Non-pigmented ciliary epithelial cell (primary cell): ENCODE measurements at places on chromosomes 6 and 20.

GRCh38 chr6:3088446-3088845, 20.2 kb downstream of the RIPK1 start:
- DNase-seq = no peak

DNA sequence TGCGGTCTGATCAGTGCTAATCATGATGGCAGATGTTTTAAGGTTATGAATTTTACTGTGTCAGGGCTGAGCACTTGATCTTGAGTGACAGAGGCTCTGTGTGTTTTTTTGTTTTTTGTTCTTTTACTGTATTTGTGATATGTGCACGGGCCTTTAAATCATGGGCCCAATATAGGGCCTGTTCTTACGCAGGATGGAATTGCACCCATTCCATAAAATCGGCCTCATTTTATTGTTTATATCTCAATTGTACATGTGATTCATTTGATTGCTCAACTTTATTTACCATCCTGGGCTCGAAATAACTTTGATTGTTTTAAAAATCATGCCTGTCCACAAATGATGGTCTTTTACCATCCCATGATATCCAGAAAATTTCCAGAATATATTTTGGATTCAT, 39.3 kb upstream of the MBOAT1 start:
- DNase-seq = no peak

DNA sequence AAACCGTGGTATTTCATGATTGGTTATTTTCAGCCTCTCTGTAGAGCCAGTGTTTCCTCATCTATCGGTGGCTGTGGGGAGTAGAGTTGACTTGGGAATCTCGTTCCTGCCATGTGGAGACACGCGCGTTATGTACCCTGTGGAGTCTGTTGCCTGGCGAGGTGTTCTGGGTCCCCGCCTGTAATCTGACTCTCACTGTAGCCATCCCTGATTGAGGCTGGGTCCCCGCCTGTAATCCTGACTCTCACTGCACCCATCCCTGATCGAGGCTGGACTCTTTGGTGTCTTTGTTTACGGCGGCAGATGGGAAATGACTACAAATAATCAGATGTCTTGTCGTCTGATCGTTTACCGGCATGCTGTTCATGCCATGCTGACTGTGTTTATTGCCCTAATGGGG, 153.9 kb downstream of the DTNBP1 start:
- DNase-seq = no peak

DNA sequence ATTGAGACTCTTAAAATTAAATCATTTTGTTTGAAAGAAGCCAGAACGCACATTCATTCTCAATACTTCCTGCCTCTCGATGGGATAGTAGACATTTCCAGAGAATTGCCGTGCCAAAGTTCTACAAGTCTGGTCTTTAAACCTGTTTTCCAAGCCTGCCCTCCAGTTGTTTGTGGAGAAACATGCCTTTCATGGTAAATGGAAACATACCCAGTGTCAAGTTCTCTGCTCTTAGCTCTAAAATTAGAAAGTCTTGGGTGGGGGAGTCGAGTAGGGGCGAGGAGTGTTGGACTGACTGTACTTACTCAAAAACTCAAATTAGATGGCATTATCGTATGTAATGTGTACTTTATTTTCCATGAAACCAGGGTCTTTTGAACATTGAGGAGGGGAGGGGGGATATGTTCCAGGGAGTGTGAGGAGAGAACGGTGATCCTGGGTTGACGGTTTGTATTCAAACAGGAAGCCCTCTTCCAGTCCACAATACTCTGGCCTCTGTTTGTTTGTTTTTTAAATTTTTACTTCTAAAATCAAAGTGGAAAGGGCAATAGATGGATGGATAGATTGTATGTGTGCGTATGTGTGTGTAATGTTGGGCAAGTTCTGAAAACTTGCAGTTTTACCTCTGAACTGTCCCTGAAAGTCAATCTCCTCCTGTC, 106.8 kb upstream of the ARMC2 start:
- no peak for DNase-seq

GRCh38 chr6:122853259-122853995, 64.4 kb downstream of the SMPDL3A start:
- no peak for DNase-seq

GRCh38 chr6:36329798-36330291, 6.8 kb downstream of the BNIP5 start:
- DNase-seq = no peak

- DNase-seq = no peak
Observed at GRCh38 chr6:163948250-163948649, 533.7 kb downstream of the QKI start.

DNA sequence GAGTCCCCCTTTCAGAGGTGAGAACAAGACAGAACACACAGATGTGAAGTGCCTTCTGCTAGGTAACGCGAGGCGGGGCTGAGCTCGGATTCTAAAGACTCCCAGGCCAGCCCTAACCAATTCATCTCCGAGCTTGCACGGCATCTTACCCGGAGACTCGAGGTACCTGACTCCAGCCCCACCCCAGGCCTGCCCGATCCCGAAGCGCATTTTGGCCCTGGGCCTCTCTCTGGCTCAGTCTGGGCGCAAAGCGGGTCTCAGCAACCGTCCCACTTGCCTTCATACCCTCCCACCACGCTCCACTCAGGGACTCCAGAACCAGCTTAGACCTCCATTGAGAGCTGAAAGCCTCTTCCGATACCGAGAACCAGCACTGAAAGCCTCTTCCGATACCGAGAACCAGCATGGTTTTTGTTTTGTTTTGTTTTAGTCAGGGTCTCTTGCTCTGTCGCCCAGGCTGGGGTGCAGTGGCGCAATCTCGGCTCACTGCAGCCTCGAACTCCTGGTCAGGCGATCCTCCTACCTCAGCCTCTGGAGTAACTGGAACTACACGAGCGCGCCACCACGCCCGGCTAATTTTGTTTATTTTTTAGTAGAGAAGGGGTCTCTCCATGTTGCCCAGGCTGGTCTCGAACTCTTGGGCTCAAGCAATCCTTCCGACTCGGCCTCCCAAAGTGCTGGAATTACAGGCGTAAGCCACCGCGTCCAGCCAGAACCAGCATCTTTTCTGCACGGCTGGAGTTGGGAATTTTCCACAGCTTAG, 557 bp upstream of the DYNLRB1 start:
- DNase-seq = no peak

DNA sequence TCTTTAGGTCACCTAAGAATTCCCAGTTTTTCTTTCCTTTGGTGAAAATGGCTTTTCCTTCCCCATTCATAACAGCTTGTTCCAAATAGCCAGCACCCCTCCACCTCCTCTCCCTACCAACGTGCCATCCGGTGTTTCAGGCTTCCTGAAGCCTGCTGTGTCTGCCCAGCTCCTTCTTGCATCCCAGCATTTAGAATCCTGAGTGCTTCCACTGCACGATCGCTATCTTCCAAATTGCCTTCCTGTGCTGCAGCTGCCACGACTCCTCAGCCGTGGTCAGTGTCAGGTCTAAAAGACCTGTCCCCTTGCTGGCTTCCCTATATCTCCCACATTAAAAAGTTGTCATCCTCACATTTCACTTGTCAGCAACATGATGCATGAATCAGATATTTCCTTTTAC, 550.3 kb upstream of the JARID2 start:
- no peak for DNase-seq

DNA sequence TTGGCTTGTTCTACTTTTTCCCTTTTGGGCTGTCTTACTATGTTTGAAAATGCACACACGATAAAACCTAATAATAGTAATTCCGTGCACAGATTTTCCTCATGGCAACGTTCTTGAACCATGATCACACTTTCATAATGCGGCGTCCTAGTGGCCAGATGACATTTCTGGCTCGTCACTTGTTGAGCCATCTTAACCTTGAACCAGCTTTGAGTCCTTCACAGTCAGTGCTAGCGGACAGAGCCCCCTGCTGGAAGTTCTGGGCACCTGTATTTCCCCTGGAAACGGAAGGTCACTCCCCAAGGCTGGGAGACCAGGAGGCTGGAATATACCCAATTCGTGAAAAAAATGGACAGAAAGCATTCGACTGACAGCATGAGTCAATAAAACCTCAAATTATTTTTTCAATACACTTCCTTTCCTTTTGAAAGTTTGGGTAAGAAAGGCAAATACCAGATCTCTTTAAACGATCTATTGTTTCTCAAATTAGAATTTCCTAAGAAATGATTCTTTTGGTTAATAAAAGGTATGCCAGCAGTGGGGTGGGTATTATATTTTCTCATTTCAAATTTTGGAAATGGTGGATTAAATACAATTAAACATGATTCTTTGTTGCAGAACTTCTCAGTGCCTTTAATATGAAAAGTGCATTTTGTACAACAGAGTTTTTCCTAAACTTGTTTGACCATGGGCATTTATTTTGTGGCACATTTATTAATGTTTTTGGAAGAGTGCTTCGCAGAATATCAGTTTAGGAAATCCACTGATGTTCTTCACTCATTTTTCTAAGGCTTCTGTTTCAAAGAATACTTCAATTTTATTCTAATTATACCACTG, 542.3 kb downstream of the QKI start:
- no peak for DNase-seq

GRCh38 chr6:47427680-47428079, 49.9 kb upstream of the CD2AP start:
- DNase-seq = no peak

DNA sequence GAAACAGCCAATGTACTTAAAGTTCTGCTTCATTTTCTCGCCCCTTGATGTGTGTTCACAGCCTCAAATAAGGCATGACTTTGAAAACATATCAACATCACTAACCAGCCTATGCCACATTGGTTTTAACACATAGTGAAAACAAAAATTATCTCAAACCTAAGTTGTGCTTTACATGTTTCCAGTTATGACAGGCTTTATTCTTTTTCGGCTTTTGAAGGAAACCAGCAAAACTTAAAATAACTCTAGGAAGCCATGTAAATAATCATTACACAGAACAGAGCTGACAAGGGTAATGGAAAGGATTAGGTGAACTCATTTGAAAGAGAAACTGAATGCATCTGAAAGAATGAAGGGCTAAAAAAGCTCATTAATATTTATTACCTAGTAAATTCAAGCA, 42.1 kb downstream of the BMP5 start:
- no peak for DNase-seq

- DNase-seq = no peak
Observed at GRCh38 chr6:19837511-19838441, 606 bp downstream of the ID4 start.

DNA sequence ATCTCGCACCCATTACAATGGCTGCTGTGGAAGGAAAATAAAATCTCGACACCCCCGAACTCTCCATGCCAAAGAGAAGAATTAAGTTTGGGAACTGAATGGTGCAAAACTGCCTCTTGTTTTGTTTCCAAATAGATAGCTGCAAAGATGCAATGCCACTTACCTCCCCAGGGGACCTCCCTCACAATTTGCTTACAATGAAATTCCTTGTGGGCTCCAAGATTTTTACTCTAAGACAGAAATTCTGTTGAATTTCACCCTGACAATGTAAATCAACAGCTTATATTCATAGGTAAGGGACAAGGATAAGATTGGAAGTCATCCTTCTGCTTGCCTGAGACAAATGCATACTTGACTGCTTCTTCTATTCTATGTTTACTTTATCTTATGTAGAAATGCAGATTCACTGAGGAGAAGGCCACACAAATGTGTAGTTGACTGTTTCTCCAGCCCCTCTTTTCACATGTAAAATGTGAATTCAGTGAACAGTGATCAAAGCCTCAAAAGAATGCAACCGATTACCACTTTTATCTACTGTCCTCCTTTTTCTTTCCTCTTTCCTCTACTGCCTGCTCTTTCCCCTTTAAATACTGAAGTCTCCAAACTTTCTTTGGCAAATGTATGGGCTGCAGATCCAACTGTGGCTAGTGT, 36.6 kb downstream of the ADGRF4 start:
- no peak for DNase-seq

DNA sequence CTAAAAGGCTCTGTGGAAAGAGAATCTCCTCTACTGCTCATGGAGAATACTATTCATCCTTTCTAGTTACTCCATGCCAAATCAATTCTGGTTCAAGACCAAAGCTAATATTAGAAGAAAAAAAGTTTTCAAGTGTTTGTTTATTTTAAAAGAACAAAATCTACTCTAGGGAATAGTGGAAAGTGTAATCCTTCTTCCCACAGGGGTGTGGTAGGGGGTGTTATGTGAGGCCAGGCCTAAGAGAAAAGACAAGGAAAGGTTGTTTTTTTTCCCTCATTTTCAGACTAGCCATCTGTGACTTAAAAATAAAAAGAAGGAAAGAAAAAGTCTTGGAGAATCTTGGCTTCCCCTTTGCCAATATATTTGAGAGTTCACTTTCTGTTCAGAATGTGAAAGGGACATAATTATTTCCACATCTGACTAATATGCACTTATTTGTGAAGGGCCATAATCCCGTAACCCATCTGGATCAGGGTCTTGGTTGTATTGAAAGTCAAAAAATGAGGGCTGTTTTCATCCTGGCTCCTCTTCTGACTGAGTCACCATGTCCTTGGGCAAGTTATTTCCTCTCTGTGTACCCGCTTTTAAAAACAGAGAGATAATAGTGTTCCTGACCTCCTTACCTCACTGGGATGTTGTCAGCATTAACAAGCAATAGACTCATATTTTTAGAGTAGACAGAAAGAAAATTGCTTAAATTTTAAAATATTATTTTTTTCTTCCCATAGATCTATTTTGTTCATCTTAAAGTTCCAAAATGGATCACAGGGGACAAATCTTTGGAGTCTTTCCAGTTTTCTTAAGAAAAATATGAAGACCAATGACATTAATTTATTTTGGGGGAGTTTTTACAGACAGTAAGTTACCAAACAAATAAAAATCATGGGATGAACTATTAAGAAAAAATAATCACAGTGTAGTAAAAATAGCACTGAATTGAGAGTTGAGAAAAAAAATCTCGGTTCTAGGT, 233.7 kb downstream of the IBTK start:
- DNase-seq = no peak

- no peak for DNase-seq
Observed at GRCh38 chr20:1171461-1172093, 13.2 kb downstream of the TMEM74B start.
